Small intestine (tissue), 16 donors: ENCODE measurements at places on chromosomes 2 and 18. TPM values are rescaled to one million over a fixed set of nuclear protein-coding genes. Genes with fewer than 3 reads are reported as not detected.

DNA sequence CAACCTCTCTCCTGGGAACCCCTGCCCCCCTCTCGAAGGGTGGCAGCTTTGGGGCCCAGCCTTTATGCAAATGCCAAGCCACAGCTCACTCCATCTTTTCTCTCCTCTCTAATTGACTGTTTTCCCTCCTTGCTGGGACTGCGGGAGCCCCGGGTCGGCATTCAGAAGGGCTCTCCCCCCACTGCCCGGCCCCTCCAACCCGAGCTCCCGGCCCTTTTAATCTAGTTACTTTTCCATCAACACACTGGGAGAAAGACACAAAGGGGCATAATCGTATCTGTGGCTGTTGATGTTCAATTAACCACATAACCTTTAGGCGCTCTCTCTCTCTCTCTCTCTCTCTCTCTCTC, 95.4 kb downstream of the INHBB start:
- DNase-seq, result no peak
- no peak overlapping the region for H3K27ac ChIP-seq
- no peaks in the 10 kb centered on the region for H3K4me1 ChIP-seq
- no peak overlapping the region for H3K4me3 ChIP-seq

The DTNA gene
- 0.45 TPM for polyA plus RNA-seq

DNA sequence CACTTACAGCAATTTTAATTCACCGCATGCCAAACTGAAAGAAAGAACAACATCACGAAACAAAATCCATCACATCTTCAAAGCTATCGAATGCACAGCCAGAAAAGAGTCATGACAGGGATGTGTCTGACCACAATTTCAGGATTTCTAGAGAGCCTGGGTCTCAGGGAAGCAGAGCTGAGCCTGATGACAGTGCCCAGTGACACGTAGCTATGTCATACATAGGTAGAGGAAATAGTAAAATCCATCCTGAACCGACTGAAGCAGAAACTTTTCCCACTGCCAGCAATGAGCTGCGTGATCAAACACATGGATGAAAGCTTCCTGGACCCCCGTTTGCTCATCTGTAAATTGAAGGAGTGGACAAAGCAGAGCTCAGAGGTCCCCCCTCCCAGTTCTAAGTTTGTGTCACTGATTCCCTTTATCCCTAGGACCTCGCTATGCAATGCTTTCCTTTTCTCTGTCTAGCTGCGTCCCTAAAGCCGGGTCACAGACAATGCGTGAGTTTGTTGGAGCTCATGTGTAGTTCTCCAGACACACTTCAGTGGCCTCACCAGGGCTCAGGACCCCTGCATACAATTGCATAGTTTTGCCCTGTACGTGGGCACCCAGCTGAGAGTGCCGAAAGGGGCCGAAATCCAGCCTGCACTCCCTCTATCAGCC, 37.6 kb downstream of the CCBE1 start:
- H3K4me3 ChIP-seq, result no peak overlapping the region
- no peaks in the 10 kb centered on the region for H3K27me3 ChIP-seq
- no peaks in the 10 kb centered on the region for H3K4me1 ChIP-seq
- no peak overlapping the region for H3K27ac ChIP-seq
- no peaks in the 10 kb centered on the region for H3K36me3 ChIP-seq

DNA sequence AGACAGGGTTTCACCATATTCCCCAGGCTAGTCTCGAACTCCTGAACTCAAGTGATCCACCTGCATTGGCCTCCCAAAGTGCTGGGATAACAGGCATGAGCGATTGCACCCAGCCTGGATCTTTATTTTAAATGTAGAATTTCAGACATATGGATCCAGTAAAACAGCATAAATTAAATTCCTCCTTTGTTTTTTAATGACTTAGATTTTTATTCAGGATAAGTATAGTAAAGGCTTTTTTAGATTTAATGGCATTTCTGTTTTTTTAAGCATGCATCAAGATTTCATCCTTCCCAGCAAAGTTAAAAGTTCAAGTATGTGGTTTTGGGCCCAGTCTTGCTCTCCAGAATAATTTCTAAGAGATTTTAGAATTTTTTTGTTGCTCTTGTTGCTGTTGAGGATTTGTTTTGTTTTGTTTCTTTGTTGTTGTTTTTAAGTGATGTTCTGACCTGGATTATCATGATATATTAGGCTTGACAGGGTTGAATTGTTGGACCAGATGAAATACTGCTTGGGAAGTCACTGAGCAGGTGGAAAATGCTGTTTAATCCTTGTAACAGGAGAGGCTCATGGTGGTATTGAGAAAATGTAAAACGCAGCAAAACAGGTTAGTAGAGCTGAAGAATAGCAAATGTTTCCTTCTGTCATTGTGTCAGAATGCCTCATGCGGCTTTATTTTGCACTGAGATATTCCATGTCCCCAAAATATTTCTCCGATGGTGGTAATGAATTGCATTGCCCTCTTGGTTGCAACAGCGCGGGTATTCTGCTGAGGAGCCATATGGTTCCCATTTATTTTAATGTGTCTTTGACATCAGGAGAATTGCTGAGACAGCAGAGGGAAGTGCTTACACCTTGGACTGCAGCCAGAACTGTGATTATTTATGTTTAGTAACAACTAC, 147.9 kb downstream of the GALNT3 start:
- no peak overlapping the region for H3K4me3 ChIP-seq
- no peak overlapping the region for H3K27ac ChIP-seq
- DNase-seq, result no peak
